ENCODE measurements at places on chromosomes 2 and 18.

GRCh38 chr2:28750316-28751251 is 1.0 kb upstream of the PPP1CB start:
- no peak for DNase-seq

- no peak for DNase-seq
Observed at GRCh38 chr2:58709687-58710354, 468.7 kb upstream of the FANCL start.

DNA sequence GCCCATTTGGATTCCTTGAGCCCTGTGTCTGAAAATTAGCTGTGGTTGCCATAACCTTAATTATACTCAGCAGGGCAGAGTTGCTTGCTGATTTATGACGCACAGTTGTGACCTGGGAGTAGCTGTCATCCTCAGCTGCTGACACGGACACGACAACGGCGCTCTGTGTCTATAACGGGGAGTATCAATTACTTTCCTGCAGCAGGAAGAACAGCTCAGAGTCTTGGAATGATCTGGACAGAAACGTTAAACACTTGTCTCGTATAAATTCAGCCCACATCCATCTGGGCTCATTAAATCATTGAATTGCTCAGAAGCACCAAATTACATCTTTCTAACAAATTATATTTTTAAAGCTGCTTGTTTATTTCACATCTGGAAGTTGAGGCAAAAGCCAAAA is 116.3 kb downstream of the SEPTIN10 start:
- no peak for DNase-seq

- no peak for DNase-seq
Observed at GRCh38 chr18:30106356-30106755, 936.2 kb downstream of the DSC3 start.

- DNase-seq, result no peak
Observed at GRCh38 chr2:168530982-168531622, 75.0 kb downstream of the CERS6 start.

- peak; percentile 5 for DNase-seq
Observed at GRCh38 chr2:95277246-95277906, 3.1 kb downstream of the PROM2 start.

DNA sequence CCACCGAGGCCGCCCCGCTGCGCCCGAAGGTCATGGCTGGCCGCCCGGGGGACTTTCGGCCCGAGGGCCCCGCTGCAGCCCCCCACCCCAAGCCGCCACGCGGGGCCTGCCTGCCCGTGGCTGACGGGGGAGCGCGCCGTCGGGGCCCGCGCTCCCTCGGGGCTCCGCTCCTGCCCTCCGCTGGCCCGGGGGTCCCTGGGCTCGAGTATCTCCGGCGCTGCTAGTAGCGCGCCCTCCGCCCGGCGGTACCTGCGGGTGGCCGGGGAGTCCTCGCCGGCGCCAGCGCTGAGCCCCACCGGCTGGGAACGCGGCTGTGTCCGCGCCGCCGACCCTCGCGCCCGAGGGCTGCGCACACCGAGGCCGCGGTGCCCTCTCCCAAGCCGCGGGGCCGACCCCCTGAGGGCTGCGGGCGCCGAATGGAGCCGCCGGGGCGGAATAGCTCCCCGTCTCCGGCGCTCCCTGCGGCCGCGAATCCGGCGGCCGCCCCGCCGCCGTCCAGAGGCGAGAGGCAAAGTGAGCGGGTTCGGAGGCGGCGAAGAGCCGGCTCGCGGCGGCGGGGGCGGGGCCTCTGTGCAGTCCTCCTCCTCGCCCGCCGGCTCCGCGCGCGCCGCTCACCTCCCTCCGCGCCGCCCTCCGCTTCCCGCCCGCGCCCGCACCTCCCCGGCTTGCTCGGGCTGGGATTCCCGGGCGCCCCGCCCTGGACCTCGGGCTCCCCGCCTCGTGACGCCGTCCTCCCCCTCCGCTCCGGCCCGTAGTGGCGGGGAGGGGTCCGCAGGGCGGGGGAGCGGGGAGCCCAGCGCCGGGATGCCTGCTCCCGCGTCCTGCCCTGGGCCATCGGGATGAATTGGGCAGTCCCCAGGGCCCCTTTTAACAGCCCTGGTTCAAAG is at the start of gene KCNG3:
KCNG3 (minus strand) TSS at position 515 of the 887 bp plus-strand sequence; CDS start at position 34, 481 bp downstream.
- DNase-seq, result peak; percentile 43
